ENCODE measurements at places on chromosomes 1 and 21.
A peak's percentile ranks its signal among the peaks of the same experiment; 100 is the strongest.

DNA sequence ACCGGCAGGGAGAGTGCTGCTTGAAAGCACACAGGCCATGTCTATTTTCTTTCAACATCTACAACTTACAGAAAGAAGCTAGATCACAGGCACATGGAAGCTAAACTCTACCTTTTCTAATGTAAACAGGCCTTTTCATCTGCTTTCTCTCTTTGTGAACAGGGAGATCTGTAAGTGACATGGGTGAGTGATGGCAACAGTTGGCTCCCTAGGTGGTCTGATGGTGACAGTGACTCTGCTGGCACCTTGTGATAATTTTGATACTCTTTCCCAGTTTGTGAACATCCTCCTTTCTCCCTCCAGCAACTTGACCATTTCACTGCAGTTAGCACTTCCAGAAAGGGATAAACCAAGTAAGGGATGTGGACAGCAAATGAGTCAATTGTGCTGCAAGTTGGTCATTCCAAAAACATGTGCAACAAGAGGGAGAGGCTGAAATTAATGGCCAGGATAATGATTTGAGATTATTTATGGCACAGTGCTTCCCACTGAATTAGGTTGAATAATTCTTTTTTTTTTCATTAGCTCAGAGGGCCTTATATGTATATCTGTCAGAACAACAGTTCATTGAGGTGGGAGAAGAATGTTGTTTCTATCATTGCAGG, 89.5 kb downstream of the XCL2 start:
- DNase-seq: no peak

DNA sequence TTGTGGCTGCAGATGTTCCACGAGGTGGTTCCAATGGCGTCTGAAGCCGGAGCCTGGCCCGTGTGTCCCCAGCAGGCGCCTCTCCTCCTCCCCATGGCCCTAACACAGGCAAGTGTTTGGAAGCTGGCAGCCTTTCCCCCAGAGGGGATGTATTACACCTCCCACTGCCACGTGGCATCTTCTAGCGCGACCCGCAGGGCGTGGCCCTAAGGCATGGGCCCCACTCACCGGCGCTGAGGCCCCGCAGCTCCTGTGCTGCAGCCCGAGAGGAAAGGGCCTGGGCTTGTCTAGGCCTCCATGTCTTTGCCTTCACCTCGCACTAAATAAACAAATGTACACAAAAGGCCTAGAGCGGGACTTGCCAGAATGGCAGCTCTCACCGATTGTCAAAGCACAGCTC, 37.9 kb downstream of the SLC66A1 start:
- DNase-seq: no peak

- no peak for DNase-seq
These were observed 67.5 kb downstream of the CD247 start for GRCh38 chr1:167450843-167451242.

- no peak for DNase-seq
These were observed 86.8 kb downstream of the ATP1B1 start for GRCh38 chr1:169193191-169193850.

GRCh38 chr1:164649146-164649545, 90.2 kb downstream of the PBX1 start:
- DNase-seq: no peak

GRCh38 chr1:10387677-10388386, 11.0 kb upstream of the PGD start:
- no peak for DNase-seq

GRCh38 chr1:186605762-186606350, 74.4 kb downstream of the PTGS2 start:
- peak; percentile 10 for DNase-seq

Data from stimulated activated CD4-positive, alpha-beta T cell treated with anti-CD3 and anti-CD28 coated beads, TNF-alpha, amount 100 ng/mL, for 48 hours (primary cell).